ENCODE measurements at places on chromosomes 2 and 18.

DNA sequence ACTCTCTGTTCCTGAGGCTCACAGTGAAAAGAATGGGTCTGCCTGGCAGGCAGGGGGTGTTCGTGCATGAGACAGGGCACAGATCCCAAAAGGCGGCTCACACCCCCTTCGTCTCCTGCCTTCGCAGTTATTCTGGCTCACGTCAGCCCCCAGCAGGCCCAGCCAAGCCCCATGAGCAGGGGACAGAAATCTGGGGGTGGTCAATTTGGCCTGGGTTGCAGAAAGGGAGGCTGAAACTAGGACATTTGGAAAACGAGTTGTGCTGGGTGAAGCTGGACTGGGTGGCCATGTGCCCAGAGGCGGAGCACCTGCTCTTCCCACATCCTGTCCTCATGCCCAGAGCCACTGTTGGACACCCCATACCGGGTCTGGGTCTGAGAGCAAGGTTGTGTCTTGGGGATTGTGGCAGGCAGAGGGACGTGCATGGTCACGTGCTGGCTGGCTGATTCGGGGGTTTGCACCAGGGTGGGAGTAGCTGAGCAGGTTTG lies 99.0 kb upstream of the MCFD2 start:
- DNase-seq = no peak

DNA sequence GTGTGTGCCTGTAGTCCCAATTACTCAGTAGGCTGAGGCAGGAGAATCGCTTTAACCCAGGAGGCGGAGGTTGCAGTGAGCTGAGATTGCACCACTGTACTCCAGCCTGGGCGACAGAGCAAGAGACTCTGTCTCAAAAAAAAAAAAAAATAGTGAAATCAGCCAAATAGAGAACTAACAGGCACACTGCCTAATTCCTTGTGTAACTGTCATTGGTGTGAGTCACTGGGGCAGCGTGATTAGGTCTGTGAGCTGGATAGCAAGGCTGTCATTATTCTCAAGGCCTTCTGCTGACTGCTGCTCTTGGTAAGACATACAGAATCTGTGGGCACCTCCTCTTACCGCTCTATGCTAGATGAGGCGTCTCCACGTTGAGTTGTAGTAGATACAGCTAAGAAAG lies 270.3 kb downstream of the NEDD4L start:
- DNase-seq = no peak

DNA sequence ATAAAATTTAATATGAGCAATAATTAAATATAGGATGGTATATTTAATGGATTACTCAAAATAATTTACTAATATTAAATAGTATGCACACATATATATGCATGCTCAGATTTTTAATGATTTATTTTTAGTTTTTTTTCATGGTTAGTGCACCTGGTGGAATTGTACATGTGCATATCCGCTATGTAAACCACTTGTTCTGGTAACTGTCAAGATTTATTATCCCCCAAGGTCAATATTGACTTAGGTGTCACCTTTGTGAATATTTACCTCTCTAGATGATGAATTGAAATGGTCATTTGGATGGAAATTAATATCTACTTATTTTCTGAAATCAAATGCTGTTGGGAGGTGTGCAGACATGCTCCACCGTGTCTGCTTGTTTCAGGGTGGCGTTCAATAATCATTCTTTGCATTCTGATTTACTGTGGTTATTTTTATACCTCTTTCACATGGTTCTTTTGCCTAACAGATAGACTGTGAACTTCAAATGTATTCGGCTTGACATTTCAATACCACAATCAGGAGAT lies 14.7 kb downstream of the CNTNAP5 start:
- no peak for DNase-seq

GRCh38 chr2:217866457-217866856 lies 136.3 kb downstream of the TNS1 start:
- DNase-seq = no peak

- DNase-seq = no peak
Measured at GRCh38 chr18:9941660-9942059, 27.8 kb downstream of the VAPA start.
